Activated CD4-positive, alpha-beta T cell treated with anti-CD3 and anti-CD28 coated beads for 36 hours (primary cell): ENCODE measurements at places on chromosomes 2 and 18. TPM values are rescaled to one million over a fixed set of nuclear protein-coding genes. Genes with fewer than 3 reads are reported as not detected.

- no peak for DNase-seq
These were observed 209.3 kb upstream of the NCKAP5 start for GRCh38 chr2:133777574-133777960.

DNA sequence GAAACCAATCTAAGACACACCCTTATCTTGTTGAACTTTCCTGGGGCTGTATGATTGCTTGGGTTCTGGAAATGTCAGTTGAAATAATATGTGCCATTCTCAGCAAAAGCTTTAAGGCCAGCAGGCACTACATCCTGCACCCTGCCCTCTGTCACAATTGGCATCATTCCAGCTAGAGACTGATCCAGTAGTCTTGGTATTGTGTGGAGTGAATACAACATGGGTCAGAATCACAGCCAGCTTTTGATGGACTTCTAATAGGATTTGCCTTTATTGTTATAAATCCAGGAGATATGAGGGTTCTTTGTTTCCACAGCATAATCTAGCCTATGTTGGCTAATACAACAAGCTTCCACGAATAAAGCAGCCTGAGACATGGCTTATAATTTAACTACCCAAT, 617.0 kb upstream of the CDH2 start:
- no peak for DNase-seq

DNA sequence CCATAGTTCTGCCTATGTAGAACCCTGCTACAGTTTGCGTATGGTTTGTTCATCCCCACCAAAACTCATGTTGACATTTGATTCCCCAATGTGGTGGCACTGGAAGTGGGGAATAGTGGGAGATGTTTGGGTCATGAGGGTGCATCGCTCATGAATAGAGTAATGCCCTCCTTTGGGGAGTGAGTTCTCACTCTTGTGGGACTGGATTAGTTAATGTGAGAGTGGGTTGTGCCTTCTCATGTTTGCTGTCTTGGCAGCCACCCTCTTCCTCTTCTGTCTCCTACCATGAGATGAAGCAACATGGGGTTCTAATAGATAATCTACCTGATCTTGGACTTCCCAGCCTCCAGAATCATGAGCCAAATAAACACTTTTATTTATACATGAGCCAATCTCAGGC, 237.2 kb upstream of the APCDD1 start:
- DNase-seq: no peak

GRCh38 chr2:202032846-202033316, 774 bp upstream of the FZD7 start:
- DNase-seq: peak; percentile 56

GRCh38 chr2:159903443-159904126, 105.6 kb upstream of the CD302 start:
- peak; percentile 78 for DNase-seq

DNA sequence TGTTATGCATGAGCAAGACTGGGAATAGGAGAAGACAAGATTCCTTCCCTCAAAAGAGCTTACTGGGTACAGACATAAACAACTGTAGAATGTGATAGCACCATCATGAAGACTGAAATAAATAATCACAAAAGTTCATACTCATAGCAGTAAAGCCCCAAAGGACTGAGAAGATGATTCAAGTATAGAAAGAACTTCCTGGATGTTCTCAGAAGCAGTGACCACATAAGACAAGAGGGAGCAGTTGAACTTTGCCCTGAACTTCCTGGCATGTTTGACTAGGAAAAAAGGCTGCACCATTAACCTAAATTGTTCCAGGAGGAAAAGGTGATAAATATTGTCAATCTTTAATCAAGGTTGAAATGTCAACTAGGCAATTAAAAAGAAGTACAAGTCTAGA, 57.8 kb upstream of the CCDC141 start:
- no peak for DNase-seq

DNA sequence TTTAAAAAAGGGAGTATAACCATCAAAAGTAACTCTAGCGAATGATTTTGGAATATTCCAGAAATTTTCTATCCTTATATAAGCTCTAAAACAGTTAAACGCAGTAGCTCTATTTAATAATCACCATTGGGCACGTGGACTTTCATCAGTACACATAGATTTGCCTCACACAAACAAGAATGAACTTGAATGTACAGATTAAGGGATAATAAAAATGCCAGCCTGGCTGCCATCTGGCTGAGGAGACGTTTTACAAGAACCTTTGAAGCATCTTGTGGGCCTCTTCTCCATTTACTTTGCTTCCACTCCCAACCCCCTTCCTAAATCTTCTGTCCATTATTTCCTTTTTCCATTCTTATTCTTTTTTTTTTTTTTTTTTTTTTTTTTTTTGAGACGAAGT, 47.2 kb downstream of the AGAP1 start:
- no peak for DNase-seq

- DNase-seq: no peak
These were observed 362.9 kb downstream of the ZEB2 start for GRCh38 chr2:144156736-144157640.

Gene MYOM1
- total RNA-seq: 0.95 TPM

Gene NAGK
- 40.6 TPM for total RNA-seq

Gene DSG4
- not detected for total RNA-seq

Gene TMEM178A
- 0.21 TPM for total RNA-seq

Gene TXNDC9
- total RNA-seq: 27.9 TPM
